ENCODE measurements at places on chromosomes 1 and 21.

GRCh38 chr1:111618961-111619634 lies 491 bp upstream of the RAP1A start:
- DNase-seq = no peak

DNA sequence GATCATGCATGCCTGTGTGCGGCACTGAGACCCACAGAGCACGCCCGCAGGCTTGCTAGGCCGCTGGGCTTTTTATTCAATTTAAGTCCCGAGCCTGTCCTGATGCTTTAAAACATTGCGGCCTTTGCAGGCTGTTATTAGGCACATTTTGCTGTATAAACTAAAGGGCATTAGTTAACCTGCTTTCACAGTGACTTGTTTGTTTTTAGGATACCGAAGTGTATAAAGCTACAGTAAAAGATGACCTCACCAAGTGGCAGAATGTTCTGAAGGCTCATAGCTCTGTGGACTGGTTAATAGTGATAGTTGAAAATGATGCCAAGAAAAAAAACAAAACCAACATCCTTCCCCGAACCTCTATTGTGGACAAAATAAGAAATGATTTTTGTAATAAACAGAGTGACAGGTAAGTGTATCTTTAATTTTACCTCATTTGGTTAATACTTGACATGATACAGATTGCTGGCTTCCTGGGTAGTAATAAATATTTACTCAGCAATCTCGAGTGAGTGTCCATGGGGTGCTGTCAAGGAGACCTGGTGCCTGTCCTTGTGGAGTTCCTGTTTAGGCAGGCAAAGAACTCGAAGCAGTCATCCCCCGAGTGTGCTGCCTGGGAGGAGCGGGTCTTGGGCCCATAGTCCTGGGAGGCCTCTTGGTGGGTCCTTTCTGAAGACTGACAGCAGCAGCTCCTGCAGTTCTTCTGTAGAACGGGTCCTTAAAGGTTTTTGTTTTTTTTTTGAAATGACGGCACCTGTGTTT lies 40.1 kb downstream of the TRAPPC10 start:
- DNase-seq = no peak

- DNase-seq = no peak
These were observed 18.1 kb downstream of the USP24 start for GRCh38 chr1:55197099-55197498.

DNA sequence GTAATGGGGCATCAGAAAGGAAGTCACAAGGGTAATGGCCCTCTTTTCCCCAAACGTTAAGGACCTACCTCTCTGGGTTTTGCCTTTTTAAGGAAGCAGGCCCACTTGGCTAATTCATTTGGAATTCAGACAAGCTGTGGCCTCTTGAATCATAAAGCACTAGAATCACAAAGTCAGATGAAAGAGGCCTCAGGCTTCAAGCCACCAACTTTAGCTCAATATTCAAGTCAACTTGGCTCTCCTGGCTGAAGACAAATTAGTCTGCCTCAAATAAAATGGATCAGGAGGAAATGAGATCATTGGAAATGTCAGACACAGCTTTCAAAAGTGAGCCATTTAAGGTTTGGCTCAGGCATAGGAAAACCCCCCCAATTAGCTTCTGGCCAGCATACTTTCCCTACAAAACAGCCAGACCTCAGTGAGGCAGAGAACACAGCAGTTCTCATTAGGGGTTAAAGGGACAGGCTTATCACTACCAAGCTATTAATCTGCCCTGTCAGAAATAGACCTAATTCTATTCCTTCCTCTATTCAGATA lies 34.3 kb downstream of the SLC35D1 start:
- no peak for DNase-seq

DNA sequence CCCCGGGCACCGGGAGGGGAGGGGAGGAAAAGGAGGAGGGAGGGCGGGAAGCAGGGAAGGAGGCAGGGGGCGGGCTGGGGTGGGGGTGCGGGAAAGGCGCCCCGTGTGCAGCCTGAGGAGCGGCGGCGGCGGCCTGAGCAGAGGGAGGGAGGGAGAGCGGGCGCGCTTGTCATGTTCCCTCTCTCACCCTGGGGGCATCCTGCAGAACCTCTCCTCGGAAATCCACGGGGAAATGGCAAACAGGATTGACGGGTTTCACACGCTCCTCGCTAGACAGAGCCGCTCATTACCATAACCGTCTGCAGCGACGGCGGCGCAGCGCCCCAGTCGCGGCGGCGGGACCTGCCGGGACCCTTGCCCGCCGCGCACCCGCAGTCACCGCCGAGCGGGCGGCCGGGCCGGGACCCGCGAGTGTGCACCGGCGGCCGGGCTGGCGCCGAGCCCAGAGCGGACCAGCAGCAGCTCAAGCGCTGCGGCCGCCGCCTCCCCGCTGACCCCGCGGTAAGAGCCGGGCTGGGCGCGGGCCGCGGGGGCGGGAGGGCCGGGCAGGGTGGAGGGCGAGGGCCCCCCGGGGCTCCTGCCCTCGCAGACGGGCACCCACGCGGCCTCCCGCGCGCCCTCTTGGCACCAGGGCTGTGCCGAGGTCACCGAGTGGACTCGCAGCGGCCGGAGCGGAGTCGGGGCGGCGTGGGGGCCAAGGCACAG lies at the start of gene SERTAD4:
TSS of gene SERTAD4 (plus strand) at position 286 of the 705 bp plus-strand sequence. CDS start 5,165 bp downstream, outside the sequence.
- peak; percentile 68 for DNase-seq

GRCh38 chr1:224256640-224257039 lies 73.3 kb downstream of the NVL start:
- DNase-seq = no peak

GRCh38 chr1:23276531-23276930 lies 59.2 kb upstream of the HTR1D start:
- no peak for DNase-seq

GRCh38 chr1:53599481-53599880 lies 139.5 kb downstream of the GLIS1 start:
- peak; percentile 29 for DNase-seq

- no peak for DNase-seq
These were observed 1.7 kb upstream of the KRTAP11-1 start for GRCh38 chr21:30882866-30883597.

DNA sequence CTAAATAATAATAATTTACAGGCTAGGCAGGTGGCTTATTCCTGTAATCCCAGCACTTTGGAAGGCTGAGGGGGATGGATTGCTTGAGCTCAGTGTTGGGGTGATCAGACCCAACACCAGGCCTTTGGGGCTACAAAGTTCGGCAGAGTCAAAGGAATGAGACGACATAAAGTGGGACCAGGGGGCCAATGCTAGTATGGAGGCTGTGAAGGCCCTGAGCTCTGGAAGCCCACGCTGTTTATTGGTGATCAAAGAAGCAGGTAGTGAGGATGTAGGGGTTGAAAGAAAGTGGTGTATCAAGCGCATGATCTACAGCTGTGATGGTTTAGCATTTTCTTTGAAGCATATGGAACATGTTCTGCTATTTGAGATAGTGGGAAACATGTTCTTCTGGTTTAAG lies 5.6 kb downstream of the BTBD8 start:
- DNase-seq = no peak

GRCh38 chr1:108972951-108973350 lies 9.7 kb upstream of the CLCC1 start:
- no peak for DNase-seq

GRCh38 chr1:218415726-218416125 lies 70.6 kb downstream of the TGFB2 start:
- no peak for DNase-seq

DNA sequence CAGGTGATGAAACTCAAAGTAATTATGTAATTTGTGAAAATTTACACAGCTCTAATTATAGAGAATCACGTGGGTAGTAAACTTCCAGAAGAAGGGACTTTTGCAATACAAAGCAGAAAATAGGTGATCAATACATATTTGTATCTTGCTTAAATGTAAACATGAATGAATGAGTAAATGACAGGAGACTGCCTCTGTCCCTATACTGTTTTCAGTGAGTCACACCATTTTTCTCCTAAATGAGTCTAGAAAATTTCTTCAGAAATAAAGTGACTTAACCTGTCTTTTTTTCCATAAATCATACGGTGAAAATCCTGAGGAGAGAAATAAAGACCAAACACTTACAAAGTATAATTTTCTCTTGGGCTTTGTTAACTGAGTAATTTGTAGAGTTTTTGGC lies 11.9 kb downstream of the RAP1A start:
- DNase-seq = no peak

DNA sequence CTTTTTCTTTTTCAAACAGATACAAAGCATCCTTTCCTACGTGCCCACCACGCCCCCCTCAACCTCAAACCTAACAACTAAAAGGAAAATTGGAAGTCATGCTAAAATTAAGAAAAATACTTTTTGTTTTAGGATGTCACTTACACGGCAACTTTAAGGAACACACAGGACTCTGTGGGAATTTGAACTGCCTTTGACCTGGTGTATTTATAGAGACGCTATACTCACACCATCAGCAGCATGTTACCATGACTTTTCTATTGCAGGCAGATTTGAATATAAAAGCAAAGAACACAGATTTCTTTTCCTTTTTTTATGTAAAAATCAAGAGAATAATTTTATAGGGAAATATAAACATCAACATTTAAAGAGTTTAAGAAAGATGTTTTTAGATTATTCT lies 198.2 kb downstream of the SIPA1L2 start:
- no peak for DNase-seq

DNA sequence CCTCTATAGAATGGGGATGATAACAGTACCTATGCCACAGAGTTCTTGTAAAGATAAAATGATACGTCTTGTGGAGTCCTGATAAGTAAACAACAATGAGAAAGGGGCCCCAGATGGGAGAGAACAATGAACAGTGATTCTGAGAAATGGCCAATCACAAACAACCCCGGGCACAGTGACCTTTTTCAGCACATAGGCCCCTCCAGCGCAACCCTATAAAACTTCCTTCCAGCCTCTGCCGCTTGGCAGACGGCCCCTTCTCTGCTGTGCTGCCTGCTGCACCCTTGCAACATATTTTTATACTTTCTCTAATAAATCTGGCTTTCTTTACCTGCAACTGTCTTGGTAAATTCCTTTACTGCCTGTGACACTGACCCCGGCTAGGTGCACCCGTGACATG lies 8.9 kb downstream of the RCAN1 start:
- no peak for DNase-seq

- DNase-seq = no peak
These were observed 66.0 kb downstream of the PGBD5 start for GRCh38 chr1:230359992-230360668.
